Stimulated activated CD8-positive, alpha-beta memory T cell treated with anti-CD3 and anti-CD28 coated beads, Interleukin-7, amount 100 ng/mL, for 1 hour (primary cell): ENCODE measurements at places on chromosomes 4 and X.

GRCh38 chr4:92658318-92658717 is 354.6 kb downstream of the GRID2 start:
- DNase-seq = no peak

- DNase-seq = no peak
Measured at GRCh38 chr4:80434238-80434637, 98.7 kb downstream of the CFAP299 start.

DNA sequence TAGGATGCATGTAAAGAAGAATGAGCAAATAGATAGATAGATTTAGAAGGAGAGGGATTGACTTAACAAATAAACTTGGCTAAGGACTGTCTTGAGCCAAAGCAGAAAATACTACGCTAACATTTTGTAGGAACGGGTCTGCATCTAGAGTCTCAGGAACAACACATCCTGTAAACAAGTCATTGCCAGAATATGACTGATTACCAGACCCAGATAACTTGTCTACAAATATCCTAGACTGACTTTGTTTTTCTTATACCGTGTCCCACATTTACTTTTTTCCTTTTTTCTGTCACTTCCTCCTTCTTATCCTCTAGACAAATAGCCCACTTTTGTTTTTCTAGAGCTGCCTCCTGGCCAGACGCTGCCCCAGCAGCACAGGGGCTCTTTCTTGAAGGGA is 393.6 kb downstream of the PDGFC start:
- DNase-seq = no peak

DNA sequence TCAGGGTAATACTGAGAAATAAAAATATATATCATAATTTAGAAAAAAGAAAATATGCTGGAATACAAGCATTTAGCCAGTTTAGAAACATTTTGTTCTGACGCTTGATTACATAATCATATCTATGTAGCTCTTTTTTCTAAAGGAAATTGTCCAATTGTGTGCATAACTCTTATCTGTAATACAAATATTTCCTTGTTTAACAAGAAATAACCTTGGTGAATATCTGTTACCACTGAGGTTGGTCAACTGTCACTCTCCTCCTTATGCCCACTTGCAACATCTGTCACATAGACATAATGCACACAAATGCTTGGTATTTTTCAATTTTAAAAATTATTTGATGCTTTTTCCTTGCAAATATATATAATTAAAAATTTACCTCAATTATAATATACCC is 609.7 kb downstream of the TLL1 start:
- no peak for DNase-seq

DNA sequence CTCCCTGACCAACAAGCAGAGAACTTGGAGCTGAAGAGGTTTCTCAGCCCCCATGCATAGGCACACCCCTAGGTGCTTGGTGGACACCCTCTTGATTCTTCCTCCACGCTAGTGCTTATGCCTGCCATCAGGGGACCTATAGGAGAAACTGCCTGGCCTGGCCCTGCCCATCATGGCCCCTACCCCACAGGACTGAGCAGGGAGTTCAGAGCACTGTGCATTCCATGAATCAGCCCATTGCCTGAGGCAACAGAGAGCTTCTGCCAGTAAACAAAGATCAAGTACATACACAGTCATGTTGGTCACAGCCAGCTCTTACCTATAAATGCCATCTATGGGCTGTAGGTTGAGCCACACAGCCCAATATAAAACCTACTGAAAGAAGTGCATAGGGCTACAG is 99.1 kb upstream of the EDNRA start:
- DNase-seq = no peak

DNA sequence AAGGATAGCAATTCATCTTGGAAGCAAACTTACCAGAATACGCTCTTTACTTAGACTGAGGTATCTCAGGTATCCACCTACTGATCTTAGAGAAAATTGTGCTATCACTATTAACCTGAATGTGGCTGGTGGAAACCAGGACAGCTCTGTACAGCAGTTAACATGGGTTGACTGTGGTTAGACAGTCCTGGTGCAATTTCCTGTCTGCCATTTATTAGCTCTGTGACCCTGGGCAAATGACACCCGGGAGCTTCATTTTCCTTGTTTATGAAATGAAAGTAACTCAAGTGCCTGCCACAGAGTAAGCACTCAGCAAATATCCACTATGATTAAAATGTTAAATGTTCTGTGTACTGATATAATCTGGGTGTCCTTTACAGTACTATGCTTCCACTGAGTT is 60.0 kb downstream of the SMC1A start:
- DNase-seq = no peak

- no peak for DNase-seq
Measured at GRCh38 chr4:39664828-39665731, 26.4 kb upstream of the SMIM14 start.

DNA sequence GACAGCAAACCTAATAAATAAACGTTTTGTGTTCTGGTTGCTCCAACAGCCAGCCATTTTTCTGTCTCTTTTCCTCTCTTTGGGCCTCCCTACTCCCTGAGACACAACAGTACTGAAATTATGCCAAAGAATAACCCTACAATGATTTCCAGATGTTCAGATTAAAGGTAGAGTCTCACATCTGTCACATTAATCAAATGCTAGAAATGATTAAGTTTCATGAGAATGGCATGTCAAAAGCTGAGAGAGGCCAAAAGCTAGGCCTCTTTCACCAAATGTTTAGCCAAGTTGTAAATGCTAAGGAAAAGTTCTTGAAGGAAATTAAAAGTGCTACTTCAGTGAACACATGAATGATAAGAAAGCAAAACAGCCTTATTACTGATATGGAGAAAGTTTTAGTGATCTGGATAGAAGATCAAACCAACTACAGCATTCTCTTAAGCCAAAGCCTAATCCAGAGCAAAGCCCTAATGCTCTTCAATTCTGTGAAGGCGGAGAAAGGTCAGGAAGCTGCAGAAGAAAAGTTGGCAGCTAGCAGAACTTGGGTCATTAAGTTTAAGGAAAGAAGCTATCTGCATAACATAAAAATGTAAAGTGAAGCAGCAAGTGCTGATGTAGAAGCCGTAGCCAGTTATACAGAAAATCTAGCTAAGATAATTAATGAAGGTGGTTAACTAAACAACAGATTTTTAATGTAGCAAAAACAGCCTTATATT is 182.1 kb upstream of the NUDT6 start:
- no peak for DNase-seq

DNA sequence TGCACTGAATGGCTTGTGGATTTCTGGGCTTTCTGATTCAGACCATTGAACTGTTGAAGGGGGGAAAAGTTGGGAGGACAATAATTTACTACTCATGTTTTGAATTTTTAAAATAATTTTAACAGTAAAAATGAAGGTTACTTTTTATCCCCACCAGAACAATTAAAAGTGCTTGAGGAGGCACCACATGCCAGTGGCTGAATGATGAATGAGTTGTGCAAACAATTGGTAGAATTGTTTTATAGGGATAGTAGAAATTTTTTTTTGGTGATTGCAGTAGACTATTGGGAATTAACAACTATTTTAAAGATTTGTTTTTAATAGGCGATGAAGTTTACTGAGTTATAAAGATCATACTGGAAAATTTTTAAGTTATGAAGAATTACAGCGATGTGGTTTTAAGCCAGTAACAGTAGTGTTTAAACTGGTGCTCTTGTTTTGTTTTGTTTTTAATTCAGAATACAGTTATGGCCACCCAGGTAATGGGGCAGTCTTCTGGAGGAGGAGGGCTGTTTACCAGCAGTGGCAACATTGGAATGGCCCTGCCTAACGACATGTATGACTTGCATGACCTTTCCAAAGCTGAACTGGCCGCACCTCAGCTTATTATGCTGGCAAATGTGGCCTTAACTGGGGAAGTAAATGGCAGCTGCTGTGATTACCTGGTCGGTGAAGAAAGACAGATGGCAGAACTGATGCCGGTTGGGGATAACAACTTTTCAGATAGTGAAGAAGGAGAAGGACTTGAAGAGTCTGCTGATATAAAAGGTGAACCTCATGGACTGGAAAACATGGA is 2.7 kb downstream of the REST start:
- DNase-seq = no peak

DNA sequence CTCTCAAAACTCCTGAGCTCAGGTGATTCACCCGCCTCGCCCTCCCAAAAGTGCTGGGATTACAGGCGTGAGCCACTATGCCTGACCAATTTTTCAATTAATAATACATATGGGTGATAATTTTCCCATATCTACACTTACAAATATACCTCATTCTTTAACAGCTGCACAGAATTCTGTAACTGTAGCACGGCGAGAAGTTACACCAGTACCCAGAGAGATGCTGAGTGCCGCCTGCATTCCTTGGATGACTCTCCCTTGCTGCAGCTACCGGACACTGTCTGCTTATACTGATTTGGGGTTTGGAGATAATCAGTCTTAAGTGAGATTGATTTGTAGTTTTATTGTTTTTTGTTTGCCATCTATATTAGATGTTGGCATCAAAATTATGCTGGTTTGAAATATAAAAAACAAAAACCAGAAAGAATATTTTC is 5.8 kb downstream of the TIFA start:
- DNase-seq = no peak

DNA sequence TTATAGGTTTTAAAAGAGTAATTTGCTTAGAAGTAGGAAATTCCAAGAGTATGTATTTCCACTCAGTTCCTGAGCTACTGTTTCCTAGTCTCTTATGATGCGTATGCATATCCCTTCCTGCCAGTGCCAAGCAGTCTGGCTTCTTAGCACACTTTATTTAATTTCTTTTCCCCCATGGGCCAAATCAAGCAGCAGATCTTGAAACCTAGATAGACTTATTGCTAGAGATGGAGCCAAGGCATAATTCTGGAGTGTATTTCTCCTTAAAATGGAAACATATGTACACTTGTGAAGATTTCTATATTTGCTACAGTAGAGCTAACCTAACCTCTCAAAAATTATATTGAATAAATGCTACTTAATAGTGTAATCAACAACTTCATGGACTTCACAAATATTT is 2337.6 kb downstream of the PCDH7 start:
- DNase-seq = no peak

DNA sequence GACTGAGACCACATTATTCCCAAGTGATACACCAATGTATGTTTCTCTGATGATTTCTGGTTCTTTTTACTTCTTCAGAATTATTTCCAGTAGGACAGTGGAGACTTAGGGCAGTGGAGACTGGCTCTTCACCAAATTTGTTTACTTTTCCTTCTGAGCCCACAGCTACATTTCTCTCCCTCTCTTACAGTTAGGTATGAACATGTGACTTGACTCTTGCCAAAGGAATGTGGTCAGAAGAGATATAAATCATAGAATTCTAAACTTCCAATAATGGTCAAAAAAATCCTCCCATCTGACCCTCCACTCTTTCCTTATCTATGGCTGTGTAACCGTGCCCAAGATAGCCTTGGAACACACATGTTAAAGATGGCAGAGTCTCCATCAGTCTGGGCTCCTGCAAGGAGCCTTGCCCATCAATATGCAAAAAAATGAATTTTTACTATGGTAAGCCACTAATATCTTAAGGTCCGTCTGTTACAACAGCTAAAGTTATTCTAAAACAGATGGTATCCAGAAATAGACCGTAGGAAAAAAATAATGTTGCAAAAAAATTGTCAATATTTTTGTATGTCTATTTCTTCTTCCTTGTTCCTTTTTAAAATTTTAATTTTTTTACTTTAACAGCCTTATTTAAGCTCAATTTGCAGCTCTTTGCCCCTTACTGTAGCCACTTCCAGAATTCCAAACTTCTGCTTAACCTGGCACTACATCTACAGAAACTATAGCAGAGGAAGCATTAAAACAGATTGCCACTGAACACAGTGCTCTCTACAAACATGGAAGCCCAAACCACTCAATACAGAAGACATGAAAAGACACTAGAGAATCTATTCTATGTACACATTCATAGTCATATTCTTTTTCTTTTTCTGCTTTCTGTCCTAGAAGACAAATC is 260.7 kb downstream of the COL25A1 start:
- no peak for DNase-seq

DNA sequence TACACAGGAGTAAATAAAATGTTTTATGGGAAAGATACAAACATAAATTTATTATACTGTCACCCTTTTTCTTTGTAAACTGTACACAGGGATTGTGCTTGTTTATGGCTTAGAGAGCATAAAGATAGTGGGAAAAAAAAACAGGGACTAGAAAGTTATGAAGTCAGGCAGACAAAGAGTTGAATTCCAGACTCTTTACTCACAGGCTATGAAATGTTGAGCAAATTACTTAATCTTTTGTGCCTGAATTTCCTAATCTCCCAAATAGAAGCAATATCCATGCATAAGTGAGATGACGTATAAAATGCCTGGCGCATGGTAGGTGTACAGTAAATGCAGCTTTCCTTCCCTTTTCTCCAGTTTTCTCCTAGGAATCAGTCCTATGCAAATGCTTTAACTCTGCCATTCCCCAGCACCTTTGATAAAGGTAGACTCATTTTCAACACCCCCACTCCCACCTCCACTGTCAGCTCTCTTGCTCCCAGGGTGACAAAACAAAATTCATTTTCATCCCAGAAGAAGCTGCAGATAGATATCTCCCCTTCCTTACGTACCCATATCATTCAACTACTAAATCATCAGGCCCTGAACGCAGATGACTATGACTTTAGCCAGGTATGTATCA is 44.5 kb upstream of the BTC start:
- DNase-seq = no peak

DNA sequence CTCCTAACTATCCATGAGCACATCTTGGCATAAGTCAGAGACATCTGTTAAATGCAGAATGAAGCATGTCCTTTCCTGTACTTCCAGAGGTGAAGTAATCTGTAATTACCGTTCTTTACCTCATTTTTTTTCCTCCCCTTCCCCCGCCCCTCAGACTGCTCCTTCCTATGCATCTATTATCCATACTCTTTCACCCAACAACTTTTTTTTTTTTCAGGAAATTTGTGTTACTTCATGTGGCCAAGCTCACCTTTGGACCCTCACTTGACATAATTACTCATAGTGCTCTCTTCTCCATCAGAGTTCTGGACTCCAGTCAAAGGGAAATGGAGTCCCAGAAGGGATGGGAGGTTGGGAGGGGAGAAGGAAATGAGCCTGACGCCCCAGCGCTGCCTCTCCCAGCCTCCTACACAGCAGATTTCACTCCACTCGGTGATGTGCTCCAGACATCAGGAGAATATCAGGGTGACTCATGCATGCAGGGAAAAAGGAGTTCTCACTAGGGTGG is 568.8 kb downstream of the STIM2 start:
- DNase-seq = no peak

DNA sequence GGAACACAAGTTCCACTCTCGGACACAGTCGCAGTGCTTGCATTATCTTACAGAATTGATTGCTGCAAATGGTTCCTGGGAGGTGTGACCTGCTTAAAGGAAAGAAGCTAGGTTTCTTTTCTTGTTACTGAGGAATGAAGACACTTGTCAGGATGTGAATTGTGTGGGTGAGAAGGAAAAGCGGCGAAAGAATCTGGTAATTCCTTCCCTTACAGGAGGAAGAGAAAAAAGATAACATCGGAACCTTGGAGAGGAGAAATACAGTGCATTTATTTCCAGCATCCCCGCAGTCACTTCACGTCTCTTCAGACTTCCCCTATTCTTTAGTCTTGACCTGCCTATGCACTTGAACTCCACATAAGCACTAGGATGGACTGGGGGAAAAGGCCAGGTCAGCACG is 389 bp upstream of the CCSER1 start:
- no peak for DNase-seq

DNA sequence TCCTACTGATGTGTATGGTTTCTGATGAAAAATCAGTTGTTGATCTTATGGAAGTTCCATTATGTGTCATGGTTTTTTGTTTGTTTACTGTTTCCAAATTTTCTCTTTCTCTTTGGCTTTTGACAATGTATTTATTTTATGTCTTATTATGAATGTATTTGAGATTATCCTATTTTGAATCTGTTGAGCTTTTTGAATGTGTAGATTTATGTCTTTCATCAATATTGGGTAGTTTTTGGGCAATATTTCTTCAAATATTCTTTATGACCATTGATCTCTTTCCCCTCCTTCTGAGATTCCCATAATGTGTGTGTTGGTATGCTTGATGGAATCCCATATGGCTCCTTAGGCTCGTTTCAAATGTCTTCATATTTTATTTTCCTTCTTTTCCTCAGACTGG is 80.5 kb upstream of the FAM47C start:
- no peak for DNase-seq
